ENCODE measurements at places on chromosomes 12 and 14.

GRCh38 chr14:23936084-23936829 lies 17.3 kb upstream of the DHRS4 start:
- no peak for DNase-seq

DNA sequence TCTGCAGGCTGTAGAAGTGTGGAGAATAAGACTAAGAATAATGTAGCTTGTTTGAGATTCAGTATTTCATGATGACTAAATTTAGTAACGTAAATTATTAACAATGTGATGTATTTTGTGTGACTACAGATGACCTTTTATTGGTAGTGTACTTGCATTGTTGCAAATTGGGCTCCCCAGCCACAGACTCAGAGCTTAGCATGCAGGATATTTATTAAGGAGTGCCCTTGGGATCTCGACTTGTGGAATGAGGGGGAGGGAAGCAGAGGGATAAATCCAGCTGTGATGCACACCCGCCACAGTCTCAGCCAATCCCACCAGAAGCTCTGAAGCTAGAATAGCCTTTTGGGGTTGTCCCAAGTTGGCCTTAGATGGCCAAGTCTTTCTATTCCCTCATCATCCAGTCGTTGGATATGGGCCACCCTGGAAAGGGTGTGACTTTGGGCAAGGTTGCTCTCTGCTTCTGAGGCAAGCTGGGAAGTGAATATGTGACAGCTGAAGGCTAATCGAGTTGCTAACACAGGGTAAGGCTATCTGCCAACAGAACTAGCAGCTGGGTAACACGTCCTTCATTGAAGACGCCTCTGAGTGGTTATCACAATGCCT lies 42.1 kb upstream of the USP44 start:
- no peak for DNase-seq

DNA sequence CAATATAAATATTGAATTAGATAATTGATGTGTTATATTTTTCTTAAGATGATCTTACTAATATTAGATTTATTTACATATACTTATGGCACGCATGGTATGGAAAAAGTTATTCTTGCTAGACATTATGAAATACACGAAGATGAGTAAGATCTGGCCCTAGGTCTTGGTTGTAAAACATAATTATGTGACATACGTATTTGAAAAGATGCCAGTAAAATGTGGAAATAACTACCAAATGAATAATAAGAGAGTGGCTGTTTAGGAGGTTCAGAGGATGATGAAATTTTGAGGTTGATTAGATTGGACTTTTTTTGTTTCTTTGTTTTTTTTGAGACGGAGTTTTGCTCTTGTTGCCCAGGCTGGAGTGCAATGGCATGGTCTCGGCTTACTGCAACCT lies 41.3 kb downstream of the FANCM start:
- DNase-seq, result peak; percentile 46

DNA sequence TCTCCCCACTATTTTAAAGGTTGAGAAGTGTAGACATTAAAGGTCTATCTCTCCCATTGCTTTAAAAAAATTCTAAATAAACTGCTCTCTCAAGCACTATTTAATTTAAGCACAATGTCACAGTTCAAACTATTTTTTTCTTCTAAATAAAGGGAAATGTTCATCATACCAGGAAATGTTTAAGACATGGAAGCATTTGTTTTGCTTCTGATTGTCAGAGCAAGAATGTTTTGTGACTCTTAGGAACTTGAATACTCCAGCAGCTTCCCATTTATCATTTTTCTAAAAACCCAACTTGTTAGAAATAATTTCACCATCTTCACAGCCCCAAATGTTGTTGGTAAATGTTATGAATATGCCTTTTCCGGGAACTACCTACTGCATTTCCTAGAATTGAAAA lies 121.8 kb upstream of the NTF3 start:
- no peak for DNase-seq

- no peak for DNase-seq
Measured at GRCh38 chr12:108373111-108373510, 34.0 kb upstream of the CMKLR1 start.

DNA sequence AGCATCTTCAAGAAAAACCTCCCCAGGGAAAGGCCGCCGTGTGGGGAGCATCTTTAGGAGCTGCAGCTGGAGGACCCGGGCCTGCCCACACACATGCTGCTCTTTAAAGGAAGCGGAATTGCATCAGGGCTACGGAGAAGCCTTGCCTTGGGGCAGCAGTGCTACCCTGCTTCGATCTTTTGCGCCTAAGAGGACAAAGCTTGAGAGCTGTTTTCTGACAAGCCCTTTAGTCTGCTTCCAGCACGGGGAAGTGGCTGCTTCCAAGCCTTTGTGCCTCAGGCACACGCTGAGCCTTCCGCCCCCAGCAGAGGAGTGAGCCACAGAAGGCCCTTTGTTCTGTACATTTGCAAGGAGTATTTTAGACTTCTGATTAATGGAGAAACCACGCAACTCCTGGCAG lies 31.5 kb downstream of the COA8 start:
- DNase-seq, result no peak

DNA sequence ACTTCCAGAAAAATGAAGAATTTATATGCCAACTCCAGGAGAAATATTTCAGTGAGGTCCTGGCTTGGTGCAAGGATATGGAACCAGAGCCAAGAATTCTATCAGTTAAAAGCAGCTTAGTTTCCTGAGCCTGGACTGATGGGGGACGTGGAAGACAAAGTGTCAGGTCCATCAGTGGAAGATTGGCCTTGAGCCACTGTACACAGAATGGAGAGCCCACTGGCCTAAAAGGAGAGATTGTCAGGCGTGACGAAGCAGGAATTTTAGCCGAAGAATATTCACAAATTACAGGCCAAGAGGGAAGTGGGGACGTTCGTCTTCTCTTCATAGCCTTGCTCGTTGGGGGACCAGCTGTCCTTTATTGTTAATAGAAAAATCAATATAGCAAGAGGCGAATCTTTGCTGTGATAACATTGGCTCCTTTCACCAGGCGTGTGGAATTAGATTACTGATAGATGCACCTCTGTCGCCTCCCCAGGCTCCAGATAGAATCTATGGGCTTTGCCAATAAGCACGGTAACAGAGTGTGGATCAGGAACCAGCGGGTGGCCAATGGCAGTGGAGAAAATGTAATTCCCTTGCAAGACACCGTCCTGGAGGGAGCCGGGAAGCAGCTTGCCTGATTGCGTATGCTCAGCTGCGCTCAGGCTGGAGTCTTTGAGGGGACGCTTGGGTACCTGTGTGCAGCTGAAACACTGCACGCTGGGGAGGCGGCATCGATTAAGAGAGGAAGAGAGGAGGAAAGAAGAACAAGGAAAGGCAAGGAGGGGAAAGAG lies 56.4 kb downstream of the TMEM132C start:
- DNase-seq, result no peak

DNA sequence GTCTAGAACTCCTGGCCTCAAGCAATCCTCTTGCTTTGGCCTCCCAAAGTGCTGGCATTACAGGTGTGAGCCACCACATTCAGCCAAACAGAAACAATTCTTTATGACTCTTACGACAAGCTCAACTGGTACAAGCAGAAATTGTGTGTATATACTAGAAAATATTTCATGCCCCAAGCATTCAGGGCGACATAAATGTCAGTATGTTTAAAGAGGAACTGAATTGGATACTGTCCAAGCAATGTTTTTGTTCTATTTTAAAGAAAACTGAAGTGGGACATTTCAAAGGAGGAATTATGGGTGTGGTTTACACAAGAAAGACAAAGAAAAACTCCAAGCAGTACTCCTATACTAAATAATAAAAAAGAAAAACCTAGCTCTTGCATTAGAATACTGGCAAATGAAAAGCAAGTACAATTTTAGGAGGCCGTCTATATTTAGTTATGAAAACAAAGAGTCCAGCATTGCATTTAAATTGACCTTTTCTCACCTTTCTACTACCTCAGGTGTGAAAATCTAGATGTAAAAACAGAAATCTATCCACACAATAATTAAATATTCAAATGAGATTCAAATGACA lies 48.9 kb downstream of the PPP1R12A start:
- no peak for DNase-seq

DNA sequence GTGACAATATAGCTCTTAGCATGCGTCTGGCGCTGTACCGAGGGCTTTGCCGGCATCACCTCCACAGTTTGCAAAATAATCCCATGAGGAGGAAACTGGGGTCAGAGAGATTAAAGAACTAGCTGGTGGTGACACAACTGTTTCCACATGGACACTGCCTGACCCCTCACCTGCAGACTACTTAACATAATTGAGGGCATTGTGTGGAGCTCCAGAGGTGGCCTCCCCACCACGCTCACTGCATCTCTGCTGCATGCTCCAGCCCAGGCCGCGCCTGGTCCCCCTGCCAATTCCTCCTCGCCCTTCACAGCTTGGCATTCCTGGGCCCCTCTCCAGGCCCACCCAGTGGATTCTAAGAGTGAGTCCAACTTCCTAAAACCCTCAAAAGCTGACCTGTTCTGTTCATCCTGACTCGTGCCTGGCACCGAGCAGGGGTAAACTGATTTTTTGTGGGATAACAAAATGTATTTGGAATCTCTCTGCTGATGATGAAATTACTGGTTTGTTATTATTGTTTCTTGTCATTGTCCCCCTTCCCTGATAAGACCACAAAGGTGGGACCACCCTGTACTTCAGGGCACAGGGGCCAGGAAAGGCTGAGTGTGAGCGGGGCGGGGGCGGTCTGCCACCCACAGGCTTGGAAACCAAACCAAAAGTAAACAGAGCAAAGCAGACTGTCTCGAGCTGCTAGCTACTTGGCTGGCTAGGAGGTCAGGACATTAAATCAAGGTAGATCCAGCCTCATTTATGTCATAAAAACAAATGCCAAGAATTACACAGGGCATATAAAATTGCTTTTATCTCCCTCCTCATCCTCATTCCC lies 40.6 kb downstream of the CHGA start:
- DNase-seq, result no peak

GRCh38 chr14:75096959-75097358 lies 27.5 kb downstream of the ZC2HC1C start:
- DNase-seq, result no peak

DNA sequence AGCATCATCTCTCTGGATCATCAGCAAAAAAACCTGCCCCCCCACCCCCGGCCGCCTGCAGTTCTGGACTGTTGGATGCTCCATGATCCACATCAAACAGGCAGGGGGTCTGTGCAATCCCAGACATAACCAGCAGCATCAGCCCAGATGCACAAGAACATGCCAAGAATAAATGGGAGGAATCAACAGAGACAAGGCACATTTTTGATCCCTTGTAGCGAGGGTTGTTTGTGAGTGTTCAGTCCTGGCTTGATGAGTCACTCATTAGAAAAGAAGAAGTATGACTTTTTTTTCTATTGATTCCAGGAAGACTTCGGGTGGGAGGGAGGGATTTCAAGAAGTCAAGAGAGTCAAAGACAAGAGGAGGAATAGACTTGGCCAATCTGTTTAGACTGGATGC lies 244.2 kb downstream of the KSR2 start:
- no peak for DNase-seq

- DNase-seq, result no peak
Measured at GRCh38 chr12:102461501-102461900, 18.9 kb downstream of the IGF1 start.

DNA sequence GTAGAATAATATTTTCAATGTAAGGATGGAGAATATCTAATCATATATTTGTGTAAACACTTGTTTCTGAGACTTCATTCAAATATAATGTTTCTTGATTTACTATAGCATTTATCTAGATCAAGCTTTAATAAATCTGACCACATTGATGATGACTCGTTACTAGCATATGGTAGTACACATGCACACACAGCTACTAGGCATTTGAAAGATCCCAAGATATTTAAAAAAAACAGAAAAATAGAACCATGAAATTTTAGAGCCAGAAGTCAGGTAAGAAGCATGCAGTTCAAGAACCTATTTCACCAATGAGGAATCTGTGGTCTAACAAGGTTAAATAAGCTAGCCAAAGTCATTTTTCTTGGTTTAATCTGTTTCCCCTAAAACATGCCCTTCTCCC lies 32.0 kb downstream of the DCP1B start:
- no peak for DNase-seq

DNA sequence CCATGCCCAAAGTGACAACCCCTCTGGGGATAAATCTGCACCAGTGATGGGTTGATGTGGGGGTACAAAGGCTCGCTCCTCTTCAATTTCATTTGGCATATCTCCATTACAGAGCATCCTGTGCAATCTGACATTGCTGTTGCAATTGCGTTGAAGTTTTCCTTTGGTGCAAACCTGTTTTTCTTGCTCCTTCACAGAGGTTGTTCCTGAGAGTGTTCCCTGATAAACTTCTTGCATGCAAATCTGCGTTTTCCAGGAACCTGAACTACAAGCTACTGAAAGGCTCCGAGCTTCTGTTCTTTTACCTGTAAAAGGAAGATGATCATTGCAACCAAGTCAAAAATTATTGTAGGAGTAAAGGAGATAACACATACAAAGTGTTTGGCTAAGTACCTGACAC lies 26.1 kb downstream of the SERPINA11 start:
- no peak for DNase-seq

GRCh38 chr12:52189376-52190174 lies 2.2 kb downstream of the KRT80 start:
- no peak for DNase-seq

DNA sequence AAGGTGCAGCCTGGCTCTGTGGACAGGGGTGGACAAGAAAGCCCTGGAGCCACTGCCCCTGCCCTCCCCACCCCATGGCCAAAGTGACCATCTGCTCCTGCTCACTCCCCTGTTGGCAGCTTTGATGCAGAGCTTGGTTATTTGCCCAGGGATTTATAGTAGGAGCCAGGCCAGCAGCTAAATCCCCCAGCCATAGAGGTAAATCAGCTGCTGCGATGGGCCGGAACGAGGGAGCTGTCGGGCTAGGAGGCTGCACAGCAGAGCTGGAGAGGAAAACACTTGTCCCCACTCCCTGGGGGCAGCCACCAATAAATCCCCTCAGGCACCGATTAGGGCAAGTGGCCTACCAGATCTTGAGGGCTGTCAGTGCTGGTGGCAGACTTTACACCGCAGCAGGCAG lies 26.0 kb downstream of the SMUG1 start:
- DNase-seq, result no peak

GRCh38 chr12:117361347-117361751 lies at the start of gene NOS1:
TSS of gene NOS1 (minus strand) at chr12:117361626. CDS start at chr12:117331069, 30,557 bp downstream.
- no peak for DNase-seq

- no peak for DNase-seq
Measured at GRCh38 chr14:50783563-50783962, 47.4 kb downstream of the NIN start.

DNA sequence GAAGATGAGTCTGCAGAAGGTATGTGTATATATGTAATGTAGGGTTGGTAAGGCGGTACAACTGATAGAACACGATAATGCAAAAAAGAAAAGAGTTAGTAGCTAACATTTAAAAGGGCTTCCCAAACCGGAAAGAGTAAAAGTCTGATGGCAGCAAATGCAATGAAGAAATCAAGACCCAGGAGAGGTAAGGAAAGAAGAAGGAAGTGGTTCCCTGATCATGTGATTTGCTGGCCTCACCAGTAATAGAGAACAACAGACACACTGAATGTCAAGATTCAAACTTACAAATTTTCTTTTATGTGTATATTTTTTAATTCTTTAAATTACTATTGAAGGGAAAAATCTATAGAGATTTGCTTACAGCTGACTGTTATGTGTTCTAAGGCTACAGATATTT lies 18.4 kb downstream of the ZFC3H1 start:
- DNase-seq, result no peak

GRCh38 chr12:109885616-109886015 lies 5.3 kb upstream of the GLTP start:
- no peak for DNase-seq

GRCh38 chr14:74587363-74587707 lies 24.7 kb downstream of the LTBP2 start:
- DNase-seq, result no peak
